Activated gamma-delta T cell (primary cell): ENCODE measurements at places on chromosomes 2 and 18.

- no peak for DNase-seq
Measured at GRCh38 chr2:10242451-10242850, 60.3 kb upstream of the HPCAL1 start.

DNA sequence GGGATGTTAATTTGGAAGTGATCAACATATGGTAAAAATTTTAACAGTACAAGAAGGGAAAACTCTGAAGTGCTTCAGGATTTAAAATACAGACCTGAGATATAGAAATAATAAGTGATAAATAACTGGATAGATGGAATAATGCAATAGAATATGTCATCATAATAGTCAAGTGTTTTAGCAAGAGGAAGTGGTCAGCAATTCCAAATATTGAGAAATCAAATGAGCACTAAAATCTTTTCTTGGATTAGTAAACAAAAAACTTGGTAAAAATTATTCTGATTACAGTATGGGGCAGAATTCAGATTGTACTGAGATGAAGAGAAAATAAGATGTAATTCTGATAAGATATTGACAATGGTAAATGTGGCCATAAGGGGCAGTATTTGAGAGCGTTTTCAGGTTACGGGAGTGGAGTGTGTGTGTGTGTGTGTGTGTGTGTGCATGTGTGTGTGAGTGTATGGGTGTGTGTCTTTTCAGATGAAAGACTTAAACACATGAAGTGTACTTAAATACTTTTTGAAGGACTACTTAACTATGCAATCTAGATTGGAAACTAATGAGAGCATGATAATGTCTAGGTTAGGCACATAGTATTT is 217.9 kb upstream of the ITGA4 start:
- no peak for DNase-seq

DNA sequence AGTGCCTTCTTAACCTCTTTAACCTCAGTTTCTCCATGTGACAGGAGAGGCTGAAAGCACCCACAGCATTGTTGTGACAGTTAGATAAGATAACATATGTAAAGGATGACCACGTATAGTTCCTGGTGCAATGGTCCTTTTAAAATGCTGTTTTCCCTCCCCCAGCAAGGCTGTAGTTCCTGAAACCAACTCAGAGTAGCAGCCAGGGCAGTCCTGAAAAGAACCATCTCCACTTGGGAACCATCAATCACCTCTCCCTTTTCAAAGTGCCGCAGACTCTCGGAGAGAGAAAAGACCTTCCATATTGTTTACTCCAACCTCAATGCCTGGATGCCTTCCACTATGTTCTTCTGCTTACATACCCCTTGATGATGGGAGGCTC is 158.8 kb downstream of the DDX1 start:
- no peak for DNase-seq

DNA sequence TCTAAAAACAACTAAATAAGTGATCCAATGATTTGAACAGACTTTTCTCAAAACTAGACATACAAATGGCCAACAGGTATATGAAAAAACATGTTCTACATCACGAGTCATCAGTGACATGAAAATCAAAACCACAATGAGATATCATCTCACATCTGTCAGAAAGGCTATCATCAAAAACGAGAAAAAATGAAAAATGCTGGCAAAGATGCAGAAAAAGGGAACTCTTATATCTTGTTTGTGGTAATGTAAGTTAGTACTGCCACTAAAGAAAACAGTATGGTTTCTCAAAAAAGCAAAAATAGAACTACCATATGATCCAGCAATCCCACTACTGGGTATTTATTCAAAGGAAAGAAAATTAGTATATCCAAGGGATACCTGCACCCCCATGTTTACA is 255.3 kb upstream of the FBXO11 start:
- DNase-seq, result no peak

DNA sequence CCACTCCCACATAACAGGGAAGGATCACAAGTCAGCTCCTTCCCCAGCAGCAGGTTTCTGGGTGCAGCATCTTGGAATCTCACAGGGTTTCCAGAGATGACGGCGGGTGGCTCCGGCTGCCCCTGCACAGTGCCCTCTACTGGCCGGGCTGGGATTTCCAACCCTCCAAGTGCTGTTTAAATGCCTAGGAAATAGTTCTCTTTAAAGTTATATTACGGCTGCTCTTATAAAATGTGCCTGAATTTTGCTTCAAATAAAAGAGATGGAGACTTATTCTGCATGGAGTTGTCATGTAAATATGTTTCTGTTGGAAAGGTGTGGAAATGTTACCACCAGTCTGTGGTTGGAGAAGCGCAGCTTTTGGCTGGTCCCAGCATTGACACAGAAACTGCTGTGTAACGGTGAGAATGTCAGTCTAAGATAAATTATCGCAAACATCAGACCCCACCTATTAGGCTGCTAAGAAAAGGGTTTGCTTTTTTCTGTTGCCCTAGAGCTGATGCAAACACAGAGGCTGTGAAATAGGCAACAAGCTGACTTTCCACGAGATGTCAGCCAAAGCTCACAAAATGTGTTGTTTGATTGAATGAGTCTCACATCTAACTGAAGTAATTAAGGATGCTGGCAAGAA is 3.3 kb upstream of the HJURP start:
- no peak for DNase-seq

- no peak for DNase-seq
Measured at GRCh38 chr2:120999377-121000097, 263.9 kb downstream of the GLI2 start.

DNA sequence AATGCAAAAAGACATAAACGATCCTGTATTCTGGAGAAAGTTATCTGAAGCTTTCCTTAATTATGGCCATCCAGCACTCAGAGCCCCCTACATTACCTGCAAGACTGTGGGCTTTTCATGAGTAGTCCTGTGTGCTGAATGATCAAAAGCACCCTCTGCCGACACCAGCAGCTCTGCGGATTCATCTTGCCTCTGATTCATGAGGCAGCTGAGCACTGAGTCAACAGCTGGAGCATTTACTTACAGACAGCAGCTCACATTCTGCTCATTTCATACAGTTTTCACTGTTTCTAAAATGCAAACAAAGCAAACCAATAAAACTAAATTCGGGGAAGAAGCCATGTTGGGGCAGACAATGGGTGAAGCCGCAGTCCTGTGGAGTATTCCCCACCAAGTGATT is 886.5 kb downstream of the CNTNAP5 start:
- DNase-seq, result no peak

DNA sequence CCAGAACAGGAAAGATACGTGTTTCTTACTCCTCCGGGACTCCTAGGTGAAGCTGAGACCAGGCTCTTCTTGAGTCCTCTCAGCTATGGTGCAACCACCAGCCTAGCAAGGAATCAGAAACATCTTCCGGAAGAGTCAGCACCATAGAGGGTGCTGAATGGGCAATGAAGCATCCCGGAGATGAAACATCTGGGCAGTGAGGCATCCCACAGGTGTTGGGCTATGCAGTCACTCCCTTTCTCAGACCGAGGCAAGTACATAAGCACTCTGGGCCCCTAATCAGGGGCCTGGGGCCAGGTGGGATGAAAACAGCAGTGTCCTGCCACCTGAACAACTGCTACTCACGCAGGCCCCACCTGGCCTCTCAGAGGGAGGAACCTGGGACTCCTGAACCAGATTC is 1.4 kb upstream of the CAPN10 start:
- DNase-seq, result no peak

- DNase-seq, result no peak
Measured at GRCh38 chr2:55620123-55620779, 2.8 kb upstream of the PPP4R3B start.

DNA sequence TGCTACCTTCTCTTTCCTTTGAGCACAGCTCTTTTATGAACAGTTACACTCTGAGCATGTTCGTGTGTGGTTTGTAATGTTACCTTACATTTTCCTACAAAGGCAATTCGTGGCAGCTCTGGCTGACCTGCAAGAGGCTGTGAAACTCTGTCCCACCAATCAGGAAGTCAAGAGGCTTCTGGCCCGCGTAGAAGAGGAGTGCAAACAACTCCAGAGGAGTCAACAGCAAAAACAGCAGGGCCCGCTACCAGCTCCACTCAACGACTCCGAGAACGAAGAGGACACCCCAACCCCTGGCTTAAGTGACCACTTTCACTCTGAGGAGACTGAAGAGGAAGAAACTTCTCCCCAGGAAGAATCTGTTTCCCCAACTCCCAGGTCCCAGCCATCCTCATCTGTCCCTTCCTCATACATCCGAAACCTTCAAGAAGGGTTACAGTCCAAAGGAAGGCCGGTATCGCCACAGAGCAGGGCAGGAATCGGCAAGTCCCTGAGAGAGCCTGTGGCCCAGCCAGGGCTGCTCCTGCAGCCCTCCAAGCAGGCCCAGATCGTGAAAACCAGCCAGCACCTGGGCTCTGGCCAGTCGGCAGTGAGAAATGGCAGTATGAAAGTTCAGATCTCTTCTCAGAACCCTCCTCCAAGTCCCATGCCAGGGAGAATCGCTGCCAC is 56.9 kb downstream of the WDSUB1 start:
- DNase-seq, result no peak

DNA sequence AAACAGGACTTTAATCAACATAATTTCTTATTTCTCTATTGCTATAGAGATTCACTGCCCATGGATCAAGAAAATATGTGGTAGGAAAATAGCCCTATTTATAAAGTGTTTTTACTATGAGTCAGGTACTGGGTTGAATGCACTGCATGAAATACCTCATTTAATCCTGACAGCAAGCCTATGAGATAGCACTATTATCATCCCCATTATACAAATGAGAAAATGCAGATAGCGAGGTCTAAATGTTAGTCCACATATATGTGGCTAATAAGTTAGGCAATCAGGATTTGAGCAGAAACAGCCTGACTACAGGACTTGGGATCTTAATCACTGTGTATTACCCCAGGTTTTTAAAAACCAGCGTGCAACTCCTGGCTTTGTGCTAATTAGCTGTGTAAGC is 8.5 kb upstream of the LYPD1 start:
- no peak for DNase-seq

DNA sequence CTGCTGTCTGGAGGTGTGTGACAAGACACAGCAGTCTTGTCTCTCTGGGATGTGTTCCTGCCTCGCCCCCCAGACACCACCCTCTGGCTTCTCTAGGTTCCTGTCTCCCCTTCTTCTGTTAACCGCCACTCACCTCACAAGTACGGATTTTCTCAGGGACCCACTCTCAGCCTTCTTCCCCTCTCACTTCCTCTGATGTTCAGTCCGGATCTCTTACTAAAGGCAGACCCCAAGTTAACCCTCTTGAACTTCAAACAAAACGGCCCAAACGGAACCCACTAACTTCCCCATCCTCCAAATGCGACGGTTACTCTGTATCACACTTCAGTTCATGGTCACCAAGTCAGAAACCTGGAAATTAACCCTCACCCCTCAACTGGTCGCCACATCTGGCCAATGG is 32.0 kb downstream of the B4GALT6 start:
- no peak for DNase-seq

DNA sequence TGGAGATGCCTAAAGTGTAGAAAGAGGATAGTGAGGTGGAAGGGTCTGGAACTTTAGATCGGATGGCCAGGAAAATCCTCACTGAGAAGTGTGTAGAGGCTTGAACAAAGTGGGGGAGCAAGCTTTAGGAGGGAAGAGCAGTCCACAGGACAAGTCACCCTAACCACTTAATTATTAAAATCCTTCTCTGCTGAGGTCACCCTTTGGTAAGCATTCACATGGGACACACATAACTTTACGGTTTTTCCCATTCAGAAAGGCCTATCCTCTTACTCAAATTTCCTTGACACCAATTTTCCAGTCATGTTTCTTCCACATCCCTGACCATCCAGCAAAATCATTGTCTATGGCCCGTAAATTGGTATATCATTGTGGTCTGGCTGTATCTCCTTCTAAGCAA is 31.0 kb upstream of the ZEB2 start:
- DNase-seq, result no peak
